Kidney (tissue), 22 donors: ENCODE measurements at places on chromosomes 16 and 17. TPM values are rescaled to one million over a fixed set of nuclear protein-coding genes. Genes with fewer than 3 reads are reported as not detected.

FOXL1 gene
- 2.0 TPM for total RNA-seq

MT3 gene
- total RNA-seq = not detected

CIBAR2 gene
- 1.6 TPM for total RNA-seq

ZPBP2 gene
- total RNA-seq = not detected

CACNG4 gene
- total RNA-seq = 0.31 TPM

OR1F1 gene
- total RNA-seq = not detected

MLST8 gene
- 34.0 TPM for total RNA-seq

MYH8 gene
- total RNA-seq = 0.28 TPM

THOC6 gene
- total RNA-seq = 26.1 TPM

- no peaks in the 10 kb centered on the region for H3K36me3 ChIP-seq
- no peaks in the 10 kb centered on the region for H3K27me3 ChIP-seq
- no peak overlapping the region for H3K4me3 ChIP-seq
- peak overlapping the region; percentile 90 for H3K27ac ChIP-seq
- peak; percentile 95 for DNase-seq
Measured at GRCh38 chr16:27326738-27327585, 13.2 kb downstream of the IL4R start.

- DNase-seq = no peak
- no peak overlapping the region for H3K27ac ChIP-seq
- H3K4me1 ChIP-seq = no peaks in the 10 kb centered on the region
Measured at GRCh38 chr17:81528651-81529436, 667 bp downstream of the FSCN2 start.

- peaks cover 3% of the 10 kb centered on the region for H3K4me1 ChIP-seq
- no peak overlapping the region for H3K27ac ChIP-seq
- H3K4me3 ChIP-seq = no peak overlapping the region
- H3K27me3 ChIP-seq = no peaks in the 10 kb centered on the region
Measured at GRCh38 chr17:32926183-32926582, 1.8 kb upstream of the TMEM98 start.

- no peaks in the 10 kb centered on the region for H3K27me3 ChIP-seq
- no peak overlapping the region for H3K4me3 ChIP-seq
- no peak for DNase-seq
- no peak overlapping the region for H3K27ac ChIP-seq
- no peaks in the 10 kb centered on the region for H3K4me1 ChIP-seq
Measured at GRCh38 chr16:57032931-57033330, 43.6 kb downstream of the NLRC5 start.

GRCh38 chr16:58399718-58400633 is 7.7 kb downstream of the GINS3 start:
- H3K4me1 ChIP-seq = no peaks in the 10 kb centered on the region
- no peak overlapping the region for H3K27ac ChIP-seq
- no peaks in the 10 kb centered on the region for H3K36me3 ChIP-seq
- DNase-seq = no peak
- H3K27me3 ChIP-seq = no peaks in the 10 kb centered on the region

GRCh38 chr16:55479430-55480140 is 587 bp downstream of the MMP2 start:
- peak overlapping the region; percentile 65 for H3K27ac ChIP-seq
- peaks cover 3% of the 10 kb centered on the region for H3K36me3 ChIP-seq
- H3K4me3 ChIP-seq = peak overlapping the region; percentile 62
- peaks cover 4% of the 10 kb centered on the region for H3K4me1 ChIP-seq
- no peak for DNase-seq
- H3K27me3 ChIP-seq = peaks cover 7% of the 10 kb centered on the region

DNA sequence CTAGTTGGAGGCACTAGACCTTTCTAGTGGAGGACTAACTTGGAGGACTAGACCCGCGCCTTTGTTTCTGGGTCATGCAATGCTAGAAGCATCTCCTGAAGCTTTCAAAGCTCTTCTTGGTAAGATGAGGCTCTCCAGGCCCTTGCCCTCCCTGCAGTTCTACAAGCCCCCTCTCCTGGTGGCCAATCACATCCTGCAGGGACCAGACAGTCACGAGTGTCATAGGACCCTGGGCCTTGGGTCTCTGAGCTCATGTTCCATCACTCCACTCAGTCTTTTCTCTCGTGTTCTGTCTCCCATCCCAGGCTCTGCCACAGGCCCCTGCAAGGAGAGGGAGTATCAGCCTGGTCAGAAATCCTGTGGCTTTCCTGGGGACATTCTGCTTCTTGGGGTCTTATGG is 119.6 kb downstream of the CYLD start:
- no peaks in the 10 kb centered on the region for H3K36me3 ChIP-seq
- no peak overlapping the region for H3K27ac ChIP-seq
- no peak for DNase-seq

DNA sequence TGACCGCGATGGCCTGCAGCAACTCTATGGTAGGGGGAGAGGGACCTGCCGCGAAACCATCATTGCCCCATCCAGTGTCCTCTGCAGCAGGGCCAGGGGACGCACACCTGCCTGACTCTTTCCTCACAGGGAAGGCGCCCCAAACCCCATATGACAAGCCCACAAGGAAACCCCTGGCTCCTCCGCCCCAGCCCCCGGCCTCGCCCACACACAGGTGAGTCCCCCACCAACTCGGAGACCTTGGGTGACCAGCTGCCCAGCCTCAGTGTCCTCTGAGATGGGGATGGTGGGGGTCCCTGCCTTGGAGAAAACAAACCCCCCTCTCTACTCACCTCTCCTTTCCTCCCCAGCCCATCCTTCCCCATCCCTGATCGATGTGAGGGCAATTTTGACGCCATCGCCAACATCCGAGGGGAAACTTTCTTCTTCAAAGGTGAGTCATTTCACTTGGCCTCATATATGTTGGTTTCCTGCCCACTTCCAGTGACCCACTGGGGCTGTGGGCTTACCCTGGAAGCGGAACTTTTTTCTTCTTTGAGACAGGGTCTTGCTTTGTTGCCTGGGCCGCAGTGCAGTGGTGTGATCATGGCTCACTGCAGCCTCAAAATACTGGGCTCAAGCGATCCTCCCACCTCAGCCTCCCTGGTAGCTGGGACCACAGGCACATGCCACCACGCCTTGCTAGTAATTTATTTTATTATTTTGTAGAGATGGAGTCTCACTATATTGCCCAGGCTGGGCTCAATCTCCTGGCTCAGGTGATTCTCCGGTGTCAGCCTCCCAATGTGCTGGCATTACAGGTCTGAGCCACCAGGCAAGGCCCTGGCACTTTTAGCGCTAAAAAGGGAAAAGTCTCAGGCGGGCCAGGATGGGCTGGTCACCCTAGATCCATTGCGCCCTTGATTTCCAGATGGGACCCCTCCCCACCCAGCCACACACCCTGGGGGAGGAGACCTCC is 8.0 kb upstream of the IL32 start:
- H3K4me1 ChIP-seq = no peaks in the 10 kb centered on the region
- no peaks in the 10 kb centered on the region for H3K36me3 ChIP-seq
- H3K4me3 ChIP-seq = no peak overlapping the region
- H3K27ac ChIP-seq = no peak overlapping the region
- no peak for DNase-seq
- no peaks in the 10 kb centered on the region for H3K27me3 ChIP-seq

DNA sequence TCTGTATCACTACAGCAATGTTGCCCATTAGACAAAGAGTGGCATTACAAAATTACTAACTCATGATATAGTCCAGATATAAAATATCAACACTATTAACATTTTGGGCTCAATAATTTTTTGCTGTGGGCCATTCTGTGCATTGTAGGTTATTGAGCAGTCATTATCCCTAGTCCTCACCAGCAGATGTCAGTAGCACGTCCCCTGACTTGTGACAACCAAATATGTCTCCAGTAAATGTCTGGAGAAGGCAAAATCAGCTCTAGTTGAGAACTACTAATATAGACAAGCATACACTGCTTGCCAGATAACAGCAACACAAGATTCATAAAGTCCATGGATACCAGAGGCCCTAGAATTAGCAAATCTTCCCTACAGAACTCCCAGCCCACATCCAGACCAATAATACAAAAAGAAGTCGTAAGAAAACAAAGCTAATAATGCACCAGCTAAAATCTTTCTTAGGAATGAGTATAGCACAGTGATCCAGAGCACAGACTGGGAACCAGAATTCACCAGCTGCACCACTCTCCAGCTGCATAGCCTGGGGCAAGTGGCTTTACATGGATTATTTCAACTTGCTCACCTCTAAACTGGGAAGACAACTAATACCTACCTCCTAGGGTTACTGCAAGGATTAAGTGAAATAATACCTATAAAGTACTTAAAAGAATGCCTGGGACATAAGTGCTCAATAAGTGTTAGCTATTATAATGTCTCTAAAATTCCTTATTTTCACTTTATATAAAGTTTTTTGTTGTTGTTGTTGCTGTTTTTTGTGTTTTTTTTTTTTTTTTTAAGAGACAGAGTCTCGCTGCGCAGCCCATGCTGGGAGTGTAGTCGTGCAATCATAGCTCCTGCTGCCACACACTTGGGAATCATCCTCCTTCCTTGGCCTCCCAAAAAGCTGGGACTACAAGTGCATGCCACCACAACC is 23.7 kb downstream of the HELZ start:
- no peak overlapping the region for H3K27ac ChIP-seq
- H3K4me1 ChIP-seq = peaks cover 11% of the 10 kb centered on the region
- H3K4me3 ChIP-seq = no peak overlapping the region
- DNase-seq = peak; percentile 53

GRCh38 chr17:66725956-66726355 is 109.0 kb upstream of the CACNG5 start:
- H3K36me3 ChIP-seq = no peaks in the 10 kb centered on the region
- H3K27me3 ChIP-seq = no peaks in the 10 kb centered on the region
- H3K27ac ChIP-seq = no peak overlapping the region
- peaks cover 4% of the 10 kb centered on the region for H3K4me1 ChIP-seq

- H3K4me1 ChIP-seq = no peaks in the 10 kb centered on the region
- H3K36me3 ChIP-seq = no peaks in the 10 kb centered on the region
- no peak for DNase-seq
- H3K27me3 ChIP-seq = no peaks in the 10 kb centered on the region
- H3K4me3 ChIP-seq = no peak overlapping the region
- H3K27ac ChIP-seq = no peak overlapping the region
Measured at GRCh38 chr17:71423871-71424546, 696.8 kb upstream of the SOX9 start.

GRCh38 chr16:49120631-49121030 is 161.0 kb downstream of the CBLN1 start:
- H3K36me3 ChIP-seq = no peaks in the 10 kb centered on the region
- H3K4me3 ChIP-seq = no peak overlapping the region
- H3K4me1 ChIP-seq = no peaks in the 10 kb centered on the region
- no peak for DNase-seq

GRCh38 chr16:74999609-75000480 is 1.0 kb downstream of the ZNRF1 start:
- peak; percentile 36 for DNase-seq
- peaks cover 17% of the 10 kb centered on the region for H3K4me1 ChIP-seq
- H3K4me3 ChIP-seq = peak overlapping the region; percentile 73
- no peak overlapping the region for H3K27ac ChIP-seq

GRCh38 chr17:8062807-8063483 is 24.1 kb downstream of the ALOX15B start:
- H3K27me3 ChIP-seq = peaks cover 47% of the 10 kb centered on the region
- no peak overlapping the region for H3K4me3 ChIP-seq
- no peak overlapping the region for H3K27ac ChIP-seq
- DNase-seq = peak; percentile 44
- no peaks in the 10 kb centered on the region for H3K36me3 ChIP-seq
- H3K4me1 ChIP-seq = no peaks in the 10 kb centered on the region

DNA sequence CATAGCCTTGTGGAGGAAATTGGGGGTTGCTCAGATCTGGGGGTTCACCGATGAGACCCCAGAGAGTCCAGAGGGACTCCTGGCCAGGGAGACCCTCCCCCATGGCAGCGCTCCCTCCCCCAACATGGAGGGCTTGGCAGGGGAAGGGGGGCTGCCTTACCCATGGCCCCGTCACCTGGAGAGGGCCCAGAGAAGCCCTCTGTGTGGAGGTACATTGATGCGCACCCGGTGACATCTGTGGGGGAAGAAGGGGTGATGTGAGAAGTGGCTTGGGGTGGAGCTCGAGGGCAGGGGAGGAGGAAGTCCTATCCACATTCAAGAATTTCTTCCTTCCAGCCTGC is 16.2 kb downstream of the ETV4 start:
- H3K36me3 ChIP-seq = peaks cover 3% of the 10 kb centered on the region
- H3K27me3 ChIP-seq = no peaks in the 10 kb centered on the region
- peak overlapping the region; percentile 68 for H3K27ac ChIP-seq
- H3K4me1 ChIP-seq = peaks cover 7% of the 10 kb centered on the region

- peak overlapping the region; percentile 33 for H3K4me3 ChIP-seq
- no peaks in the 10 kb centered on the region for H3K36me3 ChIP-seq
- DNase-seq = peak; percentile 91
Measured at GRCh38 chr17:67528751-67529436, 151.8 kb downstream of the PITPNC1 start.

- peak overlapping the region; percentile 29 for H3K4me3 ChIP-seq
- H3K27ac ChIP-seq = peak overlapping the region; percentile 22
- H3K36me3 ChIP-seq = no peaks in the 10 kb centered on the region
Measured at GRCh38 chr17:75827308-75828075, 16.7 kb downstream of the UNC13D start.

GRCh38 chr16:24610416-24610755 is 71.0 kb downstream of the RBBP6 start:
- peak; percentile 59 for DNase-seq
- H3K27ac ChIP-seq = no peak overlapping the region
- no peaks in the 10 kb centered on the region for H3K36me3 ChIP-seq
- H3K4me3 ChIP-seq = peak overlapping the region; percentile 21
- no peaks in the 10 kb centered on the region for H3K27me3 ChIP-seq

GRCh38 chr17:75878174-75878998 is at the start of gene TRIM47:
TSS of gene TRIM47 (minus strand) at chr17:75878581. CDS start at chr17:75878548, 33 bp downstream.
- H3K4me1 ChIP-seq = peaks cover 26% of the 10 kb centered on the region
- DNase-seq = peak; percentile 92
- peak within 1 kb of the TSS; percentile 96 for H3K27ac ChIP-seq
- H3K36me3 ChIP-seq = peaks cover 7% of the 10 kb centered on the region

DNA sequence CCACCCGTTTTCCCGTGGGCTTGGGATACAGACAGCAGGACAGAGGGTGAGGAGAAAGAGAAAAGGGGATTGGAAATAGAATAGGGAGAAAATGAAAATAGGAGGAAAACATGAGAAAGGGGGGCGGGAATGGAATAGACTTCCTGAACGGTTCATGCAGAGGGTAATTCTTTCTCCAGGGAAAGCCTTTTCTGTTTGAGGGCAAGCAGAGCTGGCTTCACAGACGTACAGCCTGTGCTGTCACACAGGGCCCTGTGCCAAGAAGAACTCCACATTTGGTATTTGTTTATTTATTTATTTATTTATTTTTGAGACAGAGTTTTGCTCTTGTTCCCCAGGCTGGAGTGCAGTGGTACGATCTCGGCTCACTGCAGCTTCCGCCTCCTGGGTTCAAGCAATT is 12.0 kb downstream of the MILR1 start:
- no peak overlapping the region for H3K4me3 ChIP-seq
- no peaks in the 10 kb centered on the region for H3K36me3 ChIP-seq
- no peak overlapping the region for H3K27ac ChIP-seq
- H3K4me1 ChIP-seq = no peaks in the 10 kb centered on the region
- H3K27me3 ChIP-seq = no peaks in the 10 kb centered on the region
- peak; percentile 66 for DNase-seq

DNA sequence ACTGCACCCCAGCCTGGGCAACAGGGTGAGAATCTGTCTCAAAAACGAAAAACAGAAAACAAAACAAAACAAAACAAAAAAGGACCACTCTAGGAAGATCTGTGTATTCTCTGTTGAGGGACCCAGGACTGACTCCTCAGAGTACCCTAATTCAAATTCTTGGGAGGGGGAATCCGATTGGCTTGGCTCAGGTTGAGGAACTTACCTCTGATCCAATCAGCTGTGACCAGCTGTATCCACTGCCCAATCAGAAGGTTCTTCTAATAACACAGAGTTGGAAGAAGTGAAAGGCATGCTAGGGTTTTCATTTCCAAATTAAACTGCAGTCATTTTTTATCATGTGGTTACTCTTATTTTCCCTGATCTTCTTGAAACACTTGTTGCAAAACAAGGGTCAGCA is 105.9 kb upstream of the CACNG3 start:
- H3K4me1 ChIP-seq = no peaks in the 10 kb centered on the region
- H3K27ac ChIP-seq = no peak overlapping the region
- no peak overlapping the region for H3K4me3 ChIP-seq
- no peaks in the 10 kb centered on the region for H3K27me3 ChIP-seq
- no peak for DNase-seq
- no peaks in the 10 kb centered on the region for H3K36me3 ChIP-seq
